ENCODE measurements at places on chromosomes 12 and 14. TPM values are rescaled to one million over a fixed set of nuclear protein-coding genes. Genes with fewer than 3 reads are reported as not detected.

DNA sequence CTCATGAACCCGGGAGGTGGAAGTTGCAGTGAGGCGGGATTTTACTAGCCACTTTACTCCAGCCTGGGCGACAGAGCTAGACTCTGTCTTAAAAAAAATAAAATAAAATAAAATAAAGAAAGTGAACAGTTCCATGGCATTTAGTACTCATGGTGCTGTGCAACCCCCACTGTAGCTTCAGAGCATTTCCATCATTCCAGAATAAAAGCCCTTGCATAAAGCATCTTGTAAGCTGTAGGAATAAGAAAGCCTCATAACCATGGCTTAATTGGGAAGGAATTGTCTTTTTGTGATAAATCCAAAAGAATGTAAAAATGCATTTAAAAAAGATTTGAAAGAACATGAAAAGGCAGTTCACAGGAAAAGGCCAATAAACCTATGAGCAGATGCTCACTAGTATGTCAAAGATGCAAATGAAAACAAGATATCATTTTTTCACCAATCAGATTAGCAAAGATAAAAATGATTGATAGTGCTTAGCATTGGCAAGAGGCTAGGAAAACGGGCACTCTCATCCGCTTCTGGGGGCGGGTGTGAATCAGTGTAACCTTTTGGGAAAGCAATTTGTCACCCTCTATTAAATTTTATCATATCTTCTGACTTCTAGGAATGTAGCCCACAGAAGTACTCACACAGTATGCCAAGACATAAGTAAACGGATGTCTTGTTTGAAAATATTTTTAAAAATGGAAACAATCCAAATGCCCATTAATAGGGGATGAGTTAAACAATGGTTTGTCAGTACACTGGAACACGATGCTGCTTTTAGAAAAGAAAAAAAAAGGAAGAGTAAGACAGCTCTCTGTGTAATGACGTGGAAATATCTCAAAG lies 46.6 kb downstream of the CFAP251 start:
- DNase-seq, result peak; percentile 90
- H3K4me3 ChIP-seq, result no peak overlapping the region
- peak overlapping the region; percentile 10 for H3K27ac ChIP-seq
- H3K27me3 ChIP-seq, result 0 out of 2 replicates have a peak, but pooled peaks cover 10% of the 10 kb centered on the region

DNA sequence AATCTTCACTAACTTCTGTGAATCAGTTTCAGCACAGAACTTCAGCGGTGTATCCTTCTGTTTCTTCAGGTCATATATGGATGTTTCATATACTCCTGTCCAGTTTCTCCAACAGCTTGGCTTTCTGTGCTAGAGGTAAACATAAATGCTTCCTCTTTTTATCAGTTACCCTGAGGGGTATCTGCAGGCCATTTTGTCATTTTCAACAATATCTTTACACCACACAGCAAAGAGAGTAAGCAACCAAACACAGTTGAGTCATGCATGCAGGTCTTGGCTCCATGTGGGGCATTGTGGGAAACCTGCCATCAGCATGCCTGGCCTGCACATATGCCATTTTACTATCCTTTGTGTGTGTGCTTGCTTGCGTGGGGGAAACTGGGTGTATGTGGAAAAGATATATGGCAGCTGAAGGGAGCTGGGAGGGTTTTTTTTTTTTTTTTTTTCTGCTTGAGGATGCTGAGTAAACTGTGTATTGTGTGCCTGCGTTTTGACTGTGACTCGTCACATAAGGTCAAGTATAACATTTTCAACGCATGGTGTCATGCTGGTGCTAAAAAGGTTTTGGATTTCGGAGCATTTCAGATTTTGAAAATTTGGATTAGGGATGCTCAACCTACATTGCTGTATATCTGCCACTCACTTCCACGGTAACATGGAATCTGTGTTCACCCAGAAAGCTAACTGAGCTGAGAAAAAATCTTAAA lies 56.1 kb upstream of the YARS2 start:
- no peak for DNase-seq
- H3K27ac ChIP-seq, result no peak overlapping the region
- H3K4me1 ChIP-seq, result no peaks in the 10 kb centered on the region
- no peak overlapping the region for H3K4me3 ChIP-seq
- H3K27me3 ChIP-seq, result no peaks in the 10 kb centered on the region
- no peaks in the 10 kb centered on the region for H3K36me3 ChIP-seq

DNA sequence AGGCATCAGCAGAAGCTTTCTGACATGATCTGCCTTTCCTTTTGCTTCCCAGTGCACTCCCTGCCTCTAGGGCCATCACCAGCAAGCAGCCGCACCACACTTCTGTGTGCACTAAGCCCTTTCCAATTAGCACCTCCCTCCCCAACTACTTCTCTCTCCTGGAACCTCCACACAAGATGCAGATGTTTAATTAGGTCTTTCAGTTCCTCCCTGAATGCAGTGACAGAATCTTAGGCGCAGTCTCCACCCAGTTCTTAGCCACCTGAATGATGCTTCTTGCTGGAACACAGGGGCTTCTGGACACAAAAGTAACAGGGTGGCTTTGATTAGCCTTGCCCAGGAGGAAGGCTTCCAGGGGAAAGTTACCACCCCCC lies 32.9 kb downstream of the NIN start:
- no peak overlapping the region for H3K4me3 ChIP-seq

DNA sequence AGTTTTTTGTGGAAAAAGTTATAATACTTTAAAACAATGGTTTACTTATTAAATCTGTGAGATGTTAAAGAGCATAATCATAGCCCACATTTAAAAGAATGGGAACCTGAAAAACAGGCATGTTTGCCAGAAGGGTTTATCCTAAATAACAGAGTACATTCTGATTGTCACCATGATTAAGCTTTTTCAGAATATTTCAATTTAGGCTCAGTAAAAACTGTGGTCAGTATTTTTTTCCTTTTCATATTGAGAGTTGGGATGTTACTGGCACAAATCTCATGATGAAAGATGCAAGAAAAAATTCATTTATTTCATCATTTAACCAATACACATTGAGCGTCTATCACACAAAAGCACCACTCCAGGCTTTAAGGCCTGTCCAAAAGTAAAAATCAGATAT lies 18.6 kb downstream of the EPS8 start:
- peak overlapping the region; percentile 44 for H3K27ac ChIP-seq
- H3K4me3 ChIP-seq, result no peak overlapping the region
- H3K4me1 ChIP-seq, result peaks cover 43% of the 10 kb centered on the region

ABCD2 gene
- not detected for total RNA-seq

Measured in GM23248 (cell line).